Effector memory CD8-positive, alpha-beta T cell (primary cell): ENCODE measurements at places on chromosomes 12 and 14.

GRCh38 chr12:97305651-97306050, 157.0 kb upstream of the RMST start:
- no peaks in the 10 kb centered on the region for H3K4me1 ChIP-seq
- no peaks in the 10 kb centered on the region for H3K36me3 ChIP-seq
- peaks cover 6% of the 10 kb centered on the region for H3K27me3 ChIP-seq
- DNase-seq, result no peak
- no peak overlapping the region for H3K4me3 ChIP-seq
- no peak overlapping the region for H3K27ac ChIP-seq

DNA sequence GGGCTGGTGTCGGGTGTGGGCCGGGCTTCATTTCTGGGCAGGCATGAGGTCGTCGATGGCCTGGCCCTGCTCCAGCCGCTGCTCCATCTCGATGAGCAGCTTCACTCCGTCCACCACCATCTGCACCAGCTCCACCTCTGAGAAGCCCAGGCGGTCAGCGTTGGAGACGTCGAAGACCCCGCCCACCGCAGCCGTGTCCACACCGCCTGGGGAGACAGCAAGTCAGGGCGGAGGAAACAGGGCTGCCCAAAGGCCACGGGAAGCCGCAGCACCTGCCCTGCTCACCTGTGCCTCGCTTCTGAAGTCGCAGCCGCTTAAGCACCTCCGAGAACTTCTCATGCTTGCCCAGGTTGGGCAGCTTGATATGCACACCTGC, 2.8 kb downstream of the CKB start:
- H3K27me3 ChIP-seq, result no peaks in the 10 kb centered on the region
- no peak overlapping the region for H3K27ac ChIP-seq
- H3K4me3 ChIP-seq, result peak overlapping the region; percentile 67
- no peaks in the 10 kb centered on the region for H3K4me1 ChIP-seq
- DNase-seq, result no peak

GRCh38 chr12:113203852-113204760, 17.2 kb upstream of the TPCN1 start:
- H3K27ac ChIP-seq, result no peak overlapping the region
- H3K36me3 ChIP-seq, result peaks cover 13% of the 10 kb centered on the region
- no peak overlapping the region for H3K4me3 ChIP-seq
- H3K4me1 ChIP-seq, result peaks cover 27% of the 10 kb centered on the region
- no peak for DNase-seq

- H3K4me1 ChIP-seq, result no peaks in the 10 kb centered on the region
- DNase-seq, result no peak
- H3K4me3 ChIP-seq, result no peak overlapping the region
- no peak overlapping the region for H3K27ac ChIP-seq
Measured at GRCh38 chr12:65948320-65949008, 124.2 kb downstream of the HMGA2 start.

DNA sequence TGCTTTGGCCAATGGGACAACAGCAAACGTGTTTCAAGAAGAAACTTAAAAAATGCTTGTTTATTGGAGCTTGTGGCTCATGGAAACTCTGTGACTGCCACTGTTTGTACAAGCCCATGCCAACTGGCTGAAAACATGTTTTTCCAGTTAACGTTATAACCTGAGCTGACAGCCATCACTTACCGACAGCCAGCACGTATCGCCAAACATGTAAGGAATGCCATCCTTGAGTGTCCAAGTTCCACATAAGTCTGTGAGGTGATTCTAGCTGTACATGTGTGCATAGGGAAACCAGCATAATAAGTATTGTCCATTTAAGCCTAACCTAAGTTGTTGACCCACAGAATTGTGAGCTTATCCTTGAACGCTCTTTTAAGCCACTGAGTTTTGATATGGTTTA, 596.9 kb downstream of the TRHDE start:
- no peaks in the 10 kb centered on the region for H3K4me1 ChIP-seq
- H3K27ac ChIP-seq, result no peak overlapping the region
- no peaks in the 10 kb centered on the region for H3K36me3 ChIP-seq
- DNase-seq, result no peak
- H3K4me3 ChIP-seq, result no peak overlapping the region

GRCh38 chr14:51507906-51508511, 143.7 kb upstream of the FRMD6 start:
- DNase-seq, result no peak
- no peak overlapping the region for H3K4me3 ChIP-seq
- H3K36me3 ChIP-seq, result no peaks in the 10 kb centered on the region
- H3K27ac ChIP-seq, result no peak overlapping the region
- no peaks in the 10 kb centered on the region for H3K4me1 ChIP-seq

GRCh38 chr12:64993461-64993860, 127.6 kb downstream of the WIF1 start:
- peaks cover 63% of the 10 kb centered on the region for H3K27me3 ChIP-seq
- H3K4me1 ChIP-seq, result no peaks in the 10 kb centered on the region
- H3K27ac ChIP-seq, result no peak overlapping the region
- H3K4me3 ChIP-seq, result no peak overlapping the region
